A549 treated with RU486 at 1 μM for 4 hours (cell line): ENCODE measurements at places on chromosomes 7 and 10. TPM values are rescaled to one million over a fixed set of nuclear protein-coding genes. Genes with fewer than 3 reads are reported as not detected.

The LRMDA gene
- 3.1 to 6.5 TPM (median 4.6 TPM) in 5 replicates for total RNA-seq

The ARHGEF35 gene
- total RNA-seq = 0.22 to 0.59 TPM (median 0.26 TPM) in 5 replicates

The CFAP70 gene
- total RNA-seq = 0.11 to 0.16 TPM (median 0.14 TPM) in 5 replicates

The AMPH gene
- total RNA-seq = not detected in 5 replicates

The CASTOR2 gene
- total RNA-seq = 1.3 to 3.9 TPM (median 2.9 TPM) in 5 replicates

The FBXW4 gene
- 16.3 to 23.7 TPM (median 22.4 TPM) in 5 replicates for total RNA-seq

The RBP3 gene
- total RNA-seq = not detected in 5 replicates

The GLI3 gene
- 0.15 to 0.47 TPM (median 0.21 TPM) in 5 replicates for total RNA-seq

The AIFM2 gene
- total RNA-seq = 28.7 to 37.7 TPM (median 37.3 TPM) in 5 replicates

The PDZD7 gene
- total RNA-seq = 0.61 to 1.1 TPM (median 0.63 TPM) in 5 replicates

The WNT2 gene
- 0.06 to 0.16 TPM in 2 of 5 replicates, not detected in the others for total RNA-seq

The HTR5A gene
- not detected in 5 replicates for total RNA-seq

The PALD1 gene
- total RNA-seq = 5.0 to 7.9 TPM (median 7.1 TPM) in 5 replicates
